Esophagus squamous epithelium (tissue), 5 donors: ENCODE measurements at places on chromosomes 2 and 18.

- DNase-seq: no peak
Observed at GRCh38 chr18:13198701-13199100, 19.9 kb upstream of the LDLRAD4 start.

DNA sequence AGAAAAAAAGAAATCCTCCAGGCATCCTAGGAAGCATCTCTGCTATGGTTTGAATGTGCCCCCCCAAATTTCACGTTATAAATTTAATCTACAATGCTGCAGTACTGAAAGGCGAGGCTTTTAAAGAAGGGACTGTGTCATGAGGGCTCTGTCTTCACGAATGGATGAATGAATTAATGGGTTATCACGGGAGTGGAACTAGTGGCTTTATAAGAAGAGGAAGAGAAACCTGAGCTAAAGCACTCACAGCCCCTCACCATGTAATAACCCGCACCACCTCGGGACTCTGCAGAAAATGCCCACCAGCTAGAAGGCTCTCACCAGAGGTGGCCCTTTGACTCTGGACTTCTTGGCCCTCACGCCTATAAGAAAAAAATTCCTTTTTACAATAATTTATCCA is 27.6 kb downstream of the RNU4ATAC start:
- no peak for DNase-seq

DNA sequence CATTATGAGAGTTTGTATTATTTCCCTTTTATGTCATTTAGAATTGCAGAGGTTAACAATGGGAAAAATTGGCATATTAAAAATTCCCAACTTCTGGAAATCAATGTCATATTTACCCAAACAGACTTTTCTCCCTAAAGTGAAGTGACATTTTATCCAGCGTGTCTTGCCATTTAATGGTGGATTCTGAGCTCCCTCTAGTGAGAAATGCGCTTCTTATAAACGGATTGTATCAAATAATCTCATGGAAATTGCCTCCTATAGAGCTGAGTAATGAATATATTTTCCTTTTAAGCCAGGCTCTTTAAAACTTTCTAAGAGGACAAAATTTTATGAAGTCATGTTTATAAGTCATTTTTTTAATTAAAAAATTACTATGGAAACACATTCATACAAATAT is 5.7 kb upstream of the GCFC2 start:
- no peak for DNase-seq

GRCh38 chr2:121075006-121075551 is 209.9 kb downstream of the TFCP2L1 start:
- DNase-seq: no peak

DNA sequence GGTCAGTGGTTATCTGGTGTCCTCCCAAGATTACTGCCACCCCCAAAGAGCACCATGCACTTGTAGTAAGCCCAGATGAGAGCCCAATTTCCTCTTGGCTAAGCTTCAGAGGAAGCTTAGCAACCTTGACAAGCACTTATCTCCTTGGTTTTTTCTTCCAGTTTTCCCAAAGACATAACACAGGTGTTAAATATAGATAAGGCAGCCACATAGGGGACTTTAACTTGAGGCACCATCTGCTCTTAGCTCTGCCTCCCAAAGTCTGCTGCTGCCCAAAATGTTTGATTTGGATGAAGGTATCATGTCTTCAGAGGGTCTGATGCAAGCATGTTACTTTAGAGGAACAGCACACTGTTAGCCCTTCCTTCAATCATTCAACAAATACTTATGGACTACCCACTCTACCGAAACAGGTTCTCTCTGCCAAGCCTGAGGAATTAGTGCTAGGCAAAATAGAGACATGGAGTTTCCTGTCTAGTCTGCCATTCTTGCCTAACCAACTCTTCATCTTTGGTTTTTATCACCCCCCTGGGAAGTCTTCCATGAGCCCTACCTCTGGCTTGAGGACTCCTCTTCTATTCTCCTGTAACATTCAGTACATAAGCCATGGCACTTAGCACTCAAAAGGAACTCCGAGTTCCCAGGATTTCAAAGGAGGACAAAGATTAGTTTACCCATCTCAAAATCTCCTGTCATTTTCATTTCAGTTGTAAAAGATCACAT is 73.7 kb downstream of the SP3 start:
- no peak for DNase-seq

DNA sequence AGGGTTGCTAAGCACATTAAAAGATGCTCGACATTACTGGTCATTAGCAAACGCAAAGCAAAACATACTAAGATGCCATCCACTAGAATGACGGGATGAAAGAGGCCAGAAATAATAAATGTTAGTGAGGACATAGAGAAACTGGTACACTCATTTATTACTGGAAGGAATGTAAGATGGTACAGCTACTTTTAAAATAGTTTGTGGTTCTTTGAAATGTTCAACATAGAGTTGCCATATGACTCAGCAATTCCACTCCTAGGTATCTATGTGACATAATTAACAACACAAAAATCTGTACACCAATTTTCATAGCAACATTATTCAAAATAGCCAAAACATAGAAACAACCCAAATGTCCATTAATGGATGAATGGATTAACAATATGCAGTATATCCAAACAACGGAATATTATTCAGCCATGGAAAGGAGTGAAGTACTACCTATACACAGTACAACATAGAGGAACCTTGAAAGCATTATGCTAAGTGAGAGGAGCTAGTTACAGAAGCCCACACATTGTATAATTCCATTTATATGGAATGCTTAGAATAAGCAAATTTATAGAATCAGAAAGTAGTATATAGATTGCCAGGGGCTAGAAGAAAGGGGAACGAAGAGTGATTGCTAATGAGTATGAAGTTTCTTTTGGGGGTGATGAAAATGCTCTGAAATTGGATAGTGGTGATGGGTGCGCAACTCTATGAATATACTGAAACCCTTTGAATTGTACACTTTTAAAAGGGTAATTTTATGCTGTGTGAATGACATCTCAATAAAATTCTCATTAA is 61.9 kb upstream of the IL1R1 start:
- DNase-seq: no peak

- DNase-seq: no peak
Observed at GRCh38 chr2:10876394-10876793, 35.3 kb upstream of the KCNF1 start.

DNA sequence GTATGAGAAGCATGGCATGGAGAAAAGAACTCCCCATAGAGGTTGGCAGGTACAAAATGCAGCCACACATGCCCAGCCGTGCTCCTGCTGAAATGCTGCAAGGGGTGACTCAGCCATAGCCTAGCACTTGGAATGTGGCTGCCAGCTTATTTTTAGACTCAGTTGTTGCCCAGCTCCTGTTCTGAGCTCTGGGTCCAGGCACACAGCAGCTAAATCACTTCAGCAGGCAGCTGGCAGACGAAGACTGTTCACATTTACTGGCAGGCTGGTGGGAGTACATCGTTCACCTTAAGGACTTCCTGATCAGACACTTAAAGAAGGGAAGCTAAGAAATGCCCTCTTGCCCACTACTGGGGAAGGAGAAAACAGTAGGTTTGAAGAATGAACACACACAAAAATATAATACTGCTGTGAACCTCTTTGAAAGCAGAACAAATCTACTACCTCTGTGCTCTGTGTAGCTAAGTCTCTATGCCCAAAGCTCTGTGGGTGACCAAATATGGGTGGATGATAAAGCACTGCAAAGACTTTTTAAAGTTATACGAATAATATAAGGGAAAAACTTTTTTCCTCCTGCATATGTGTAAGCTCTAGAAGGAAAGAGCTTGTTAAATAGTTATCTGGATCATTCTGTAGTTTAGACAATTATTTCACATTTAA is 146.1 kb downstream of the LNPK start:
- DNase-seq: no peak

- DNase-seq: no peak
Observed at GRCh38 chr2:98582523-98582922, 25.8 kb downstream of the COA5 start.

DNA sequence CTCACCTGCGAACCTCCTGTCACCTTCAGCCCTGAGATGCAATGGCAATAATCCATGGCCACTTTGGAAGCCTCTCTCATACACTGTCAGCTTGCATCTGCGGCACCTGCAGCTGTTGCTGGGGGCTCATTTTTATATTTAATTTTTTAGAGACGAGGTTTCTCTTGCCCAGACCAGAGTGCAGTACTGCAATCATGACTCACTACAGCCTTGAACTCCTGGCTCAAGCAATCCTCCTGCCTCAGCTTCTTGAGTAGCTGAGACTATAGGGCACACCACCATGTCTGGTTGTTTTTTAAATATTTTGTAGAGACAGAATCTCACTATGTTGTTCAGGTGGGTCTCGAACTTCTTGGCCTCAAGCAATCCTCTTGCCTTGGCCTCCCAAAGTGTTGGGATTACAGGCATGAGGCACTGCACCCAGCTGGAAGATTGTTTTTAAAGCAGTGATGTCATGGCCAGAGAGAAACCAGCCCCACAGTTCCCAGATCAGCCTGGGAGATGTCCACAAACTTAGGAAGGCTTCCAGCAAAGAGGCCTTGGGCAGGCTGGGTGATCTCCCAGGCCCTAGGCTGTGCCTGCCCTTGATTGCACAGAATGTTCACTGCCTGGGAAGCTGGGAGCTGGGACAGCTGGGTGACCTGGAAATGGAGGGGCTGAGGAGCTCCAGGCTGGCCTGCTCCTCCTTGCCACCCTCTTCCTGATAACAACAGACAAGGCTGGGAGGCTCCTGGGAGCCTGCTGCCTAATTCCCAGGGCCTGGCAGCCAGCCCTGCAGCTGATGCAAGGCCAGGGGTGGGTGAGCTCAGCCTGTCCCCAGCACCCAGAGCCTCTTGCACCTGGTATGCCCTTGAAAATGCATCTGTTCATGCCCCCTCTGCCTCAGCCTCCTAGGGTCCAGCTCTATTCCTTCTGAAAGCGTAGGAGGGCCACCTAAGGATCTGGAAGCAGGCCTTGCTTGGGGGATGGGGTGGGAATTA is 27.1 kb downstream of the SH2D6 start:
- DNase-seq: no peak

DNA sequence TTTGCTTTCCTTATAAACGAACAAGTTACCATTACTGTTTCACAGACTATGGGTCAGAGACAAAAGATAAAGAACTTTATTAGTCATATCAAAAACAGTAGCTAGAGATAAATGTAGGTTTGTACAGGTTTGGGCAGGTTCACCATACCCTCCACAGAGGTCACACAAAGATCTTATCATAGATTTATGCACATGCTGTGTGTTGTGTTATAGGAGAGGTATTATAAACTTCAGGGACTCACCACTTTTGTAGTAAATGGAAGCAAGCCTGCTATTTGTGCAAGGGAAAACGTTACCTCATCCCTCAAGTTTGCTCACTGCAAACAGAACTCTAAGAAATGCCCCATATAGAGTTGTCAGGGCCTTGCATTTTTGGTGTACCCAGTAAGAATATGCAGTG is 584.5 kb upstream of the LRRTM1 start:
- DNase-seq: no peak

DNA sequence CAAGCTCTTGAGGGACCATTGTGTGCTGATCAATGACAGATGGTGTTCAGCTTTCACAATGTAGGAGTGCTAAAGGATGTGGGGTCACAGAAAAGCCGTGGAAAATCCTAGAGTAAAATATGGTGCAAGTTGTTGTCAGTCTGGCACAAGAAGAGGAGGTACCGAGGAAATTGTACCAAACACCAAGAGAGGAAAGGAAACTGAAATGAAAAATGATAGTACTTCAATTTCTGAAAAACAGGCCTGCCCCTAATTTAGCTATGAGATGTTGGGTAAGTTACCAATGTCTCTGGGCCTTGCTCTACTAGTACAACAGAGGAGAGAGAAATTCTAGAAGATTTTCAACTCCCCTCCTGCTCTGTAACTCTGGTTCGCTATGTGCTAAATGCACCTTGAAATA is 78.8 kb upstream of the PELI1 start:
- no peak for DNase-seq

DNA sequence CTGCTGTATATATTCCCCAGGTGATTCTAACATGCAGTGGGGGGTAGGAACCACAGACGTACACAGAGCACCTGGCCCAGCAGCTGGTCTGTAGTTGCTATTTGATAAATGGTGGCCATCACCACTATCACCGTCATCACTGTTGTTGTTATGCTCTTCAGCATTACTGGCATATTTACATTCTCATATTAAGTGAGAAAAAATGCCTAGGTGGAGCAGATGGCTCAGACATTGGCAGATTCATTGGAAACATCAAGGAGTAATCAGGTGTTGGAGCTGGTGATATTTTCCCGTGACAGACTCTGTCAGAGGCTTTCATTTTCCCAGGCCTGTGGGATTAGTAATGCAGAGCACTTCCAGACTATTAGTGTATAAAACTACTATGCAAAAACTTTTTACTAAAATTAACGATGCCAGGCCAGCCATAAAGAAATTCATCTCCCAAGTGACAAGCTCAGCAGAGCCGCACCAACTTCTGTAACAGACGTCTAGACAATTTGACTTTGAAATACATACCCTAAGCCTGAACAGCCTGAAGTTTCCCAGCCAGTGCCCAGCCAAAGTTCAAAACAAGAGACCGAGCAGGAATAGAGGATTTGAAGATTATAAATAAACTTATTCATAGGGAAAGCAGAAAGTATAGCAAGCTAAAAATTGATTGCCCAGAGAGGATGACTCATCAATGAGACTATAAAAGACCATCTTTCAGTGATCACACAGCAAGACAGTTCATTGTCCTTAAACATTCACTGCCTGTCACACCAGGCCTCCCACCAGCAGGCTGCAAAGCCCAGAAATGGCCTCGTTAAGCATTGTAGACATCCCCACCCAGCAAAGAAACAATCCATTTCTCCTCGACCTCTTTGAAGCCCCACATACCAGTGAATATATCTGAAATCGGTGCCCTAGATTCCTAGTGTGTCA is 247.4 kb upstream of the CHAC2 start:
- no peak for DNase-seq

GRCh38 chr2:68632021-68632420 is 11.4 kb upstream of the PROKR1 start:
- DNase-seq: no peak

- DNase-seq: no peak
Observed at GRCh38 chr18:60247103-60247502, 125.5 kb downstream of the MC4R start.

DNA sequence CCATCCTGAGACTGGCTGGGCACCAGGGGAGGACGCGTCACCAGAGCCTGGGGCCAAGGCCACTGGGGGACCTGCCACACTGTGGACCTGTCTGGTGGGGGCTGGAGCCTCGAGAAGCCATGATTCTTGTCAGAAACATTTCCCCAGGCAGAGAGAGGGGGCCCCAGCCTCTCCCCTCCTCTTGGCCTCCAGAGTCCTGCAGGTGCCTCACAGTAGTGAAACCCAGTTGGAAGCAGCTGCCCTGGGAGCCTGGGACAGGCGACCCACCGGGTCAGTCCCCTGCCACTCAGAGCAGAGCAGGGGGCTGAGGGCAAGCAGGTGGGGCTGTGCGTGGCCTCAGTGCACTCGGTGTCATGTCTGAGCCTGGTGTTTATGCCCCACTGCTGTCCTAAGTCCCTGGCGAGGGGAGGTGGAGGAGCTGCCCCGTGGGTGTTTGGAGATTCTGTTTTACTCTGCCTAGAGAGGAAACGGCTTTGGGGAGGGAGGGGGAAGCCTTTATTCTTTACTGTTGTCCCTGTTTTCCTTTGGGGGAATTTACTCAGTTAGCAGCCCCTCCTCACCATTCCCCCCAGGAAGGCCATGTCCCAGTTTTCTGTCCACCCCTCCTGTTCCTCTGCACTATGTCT is 7.7 kb downstream of the OXER1 start:
- no peak for DNase-seq

- DNase-seq: no peak
Observed at GRCh38 chr2:27552941-27553340, 29.9 kb upstream of the ZNF512 start.
